ENCODE measurements at places on chromosomes 4 and X. TPM values are rescaled to one million over a fixed set of nuclear protein-coding genes. Genes with fewer than 3 reads are reported as not detected.
A peak's percentile ranks its signal among the peaks of the same experiment; 100 is the strongest.

The RNF128 gene
- total RNA-seq = not detected

The CLNK gene
- total RNA-seq = not detected

DNA sequence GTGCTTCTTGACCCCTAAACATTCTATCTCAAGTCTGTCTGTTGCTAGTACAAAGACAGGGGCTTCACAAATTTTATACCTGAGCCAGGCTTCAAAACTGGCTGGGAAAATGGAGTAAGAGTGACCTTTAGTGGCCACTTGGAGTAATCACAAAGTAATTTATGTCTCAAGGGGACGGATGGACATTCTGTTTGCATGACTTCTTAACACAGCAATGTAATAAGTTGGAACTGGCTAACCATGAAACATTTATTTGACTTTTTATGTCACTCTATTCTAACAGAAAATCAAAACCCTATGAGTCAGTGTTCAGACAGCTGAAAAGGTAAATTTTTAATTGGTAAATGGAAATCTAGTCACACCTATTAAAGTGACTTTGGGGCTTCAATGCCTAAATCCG, 600.6 kb downstream of the ANKRD50 start:
- DNase-seq = no peak

DNA sequence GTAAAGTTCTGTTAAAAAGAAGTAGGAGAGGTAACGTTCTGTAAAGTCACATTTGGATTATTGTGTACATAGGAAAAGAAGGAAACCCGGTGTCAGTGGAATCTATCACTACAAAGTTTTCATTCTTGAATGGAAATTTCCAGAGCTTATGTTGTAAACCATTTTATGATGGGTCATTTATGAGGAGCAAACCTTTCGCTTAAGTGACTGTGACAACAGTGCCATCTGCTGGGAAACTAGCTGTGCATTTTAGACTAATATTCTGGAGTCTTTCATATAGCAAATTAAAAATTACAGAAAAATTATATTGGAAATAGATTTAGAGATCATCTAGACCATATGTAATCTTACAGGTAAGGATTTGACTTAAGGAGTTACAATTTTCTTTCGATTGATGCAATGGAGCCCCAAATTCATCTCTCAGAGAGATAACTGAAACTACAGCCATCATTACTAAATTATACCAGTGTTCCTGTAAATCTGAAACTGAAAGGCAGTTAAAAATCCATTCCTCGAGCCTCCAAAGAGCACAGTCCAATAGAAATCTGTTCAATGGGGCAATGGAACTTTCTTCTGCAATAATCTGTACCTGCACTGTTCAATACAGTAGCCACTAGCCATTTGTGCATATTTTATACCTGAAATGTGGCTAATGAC, 26.9 kb downstream of the ASB9 start:
- DNase-seq = peak; percentile 36

DNA sequence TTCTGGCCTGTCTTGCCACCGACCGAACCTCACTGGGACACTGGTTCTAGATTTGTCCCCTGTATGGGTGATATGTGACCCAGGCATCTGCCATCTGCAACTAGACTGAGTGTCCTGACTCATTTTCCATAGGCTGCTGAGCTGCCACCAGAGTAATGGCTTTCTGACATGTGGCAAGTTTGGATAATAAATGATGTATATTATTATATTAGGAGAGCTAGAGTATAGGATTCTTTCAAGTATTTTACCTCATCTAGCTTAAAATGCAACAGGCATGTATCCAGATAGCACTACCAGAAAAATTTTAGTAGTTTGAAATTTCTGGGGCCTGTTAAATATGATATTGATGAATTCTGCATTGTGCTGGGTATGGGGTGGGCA, 15.8 kb upstream of the PGRMC2 start:
- DNase-seq = no peak

The CCKAR gene
- not detected for total RNA-seq

The WWC2 gene
- total RNA-seq = 3.6 TPM

The CMC4 gene
- 7.2 TPM for total RNA-seq

The CHIC1 gene
- 3.6 TPM for total RNA-seq

GRCh38 chr4:15868111-15868510, 70.4 kb downstream of the FGFBP1 start:
- DNase-seq = peak; percentile 28

GRCh38 chrX:20967725-20968124, 406.5 kb upstream of the CNKSR2 start:
- DNase-seq = no peak

DNA sequence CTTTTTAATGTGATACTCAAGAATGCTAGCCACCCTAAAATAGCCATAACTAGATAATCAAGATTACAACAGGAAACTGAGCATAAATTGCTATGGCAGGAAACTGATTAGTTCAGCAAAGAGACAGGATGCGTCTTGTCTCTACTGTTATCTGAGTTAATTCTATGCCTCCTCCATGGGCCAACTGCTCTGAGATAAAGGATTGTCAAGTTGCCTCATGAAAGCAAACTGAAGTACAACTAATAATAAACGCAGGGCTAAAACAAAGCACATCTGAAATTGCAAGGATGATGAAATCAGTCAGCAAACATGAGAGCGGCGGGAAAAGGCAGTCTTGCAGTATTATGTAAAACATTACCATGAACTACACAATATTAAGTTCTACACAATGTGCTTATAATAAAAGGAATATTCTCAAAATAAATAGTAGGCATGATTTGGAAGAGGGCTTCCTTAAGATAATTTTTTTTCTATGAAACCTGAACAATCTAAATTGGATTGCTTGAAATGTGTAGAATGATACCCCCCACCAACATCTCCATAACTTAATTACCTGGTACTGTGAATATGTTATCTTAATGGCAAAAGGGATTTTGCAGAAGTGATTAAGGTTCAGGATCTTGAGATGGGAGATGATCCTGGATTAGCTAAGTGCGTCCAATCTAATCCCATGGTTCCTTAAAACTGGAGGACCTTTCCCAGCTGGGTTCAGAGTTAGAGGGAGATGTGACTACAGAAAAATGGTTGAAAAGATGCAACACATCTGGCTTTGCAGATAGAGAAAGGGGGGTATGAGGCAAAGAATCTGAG, 65.9 kb downstream of the ANTXR2 start:
- peak; percentile 32 for DNase-seq

DNA sequence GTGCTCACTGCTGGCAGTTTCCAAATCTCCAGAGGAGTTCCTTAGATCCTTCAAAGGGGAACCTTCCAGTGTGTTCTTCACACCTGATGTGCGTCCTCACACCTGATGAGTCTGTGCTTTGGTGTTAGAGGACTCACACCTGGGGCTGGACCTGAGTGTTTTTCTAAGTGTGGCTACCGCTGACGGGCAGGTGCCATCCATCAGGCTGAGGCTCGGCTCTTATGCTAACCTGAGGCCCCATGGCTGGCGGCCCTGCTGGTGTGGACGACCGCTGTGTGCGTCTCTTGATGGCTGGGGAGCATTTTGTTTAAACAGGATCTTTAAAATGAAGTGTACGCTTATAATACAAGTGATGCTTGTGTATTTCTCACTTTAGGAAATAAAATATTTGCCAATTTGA, 28.4 kb downstream of the PCGF3 start:
- DNase-seq = no peak

The IL3RA gene
- 1.2 TPM for total RNA-seq

- no peak for DNase-seq
These were observed 200.6 kb upstream of the RBPJ start for GRCh38 chr4:26120098-26120825.

The DDIT4L gene
- 0.34 TPM for total RNA-seq

DNA sequence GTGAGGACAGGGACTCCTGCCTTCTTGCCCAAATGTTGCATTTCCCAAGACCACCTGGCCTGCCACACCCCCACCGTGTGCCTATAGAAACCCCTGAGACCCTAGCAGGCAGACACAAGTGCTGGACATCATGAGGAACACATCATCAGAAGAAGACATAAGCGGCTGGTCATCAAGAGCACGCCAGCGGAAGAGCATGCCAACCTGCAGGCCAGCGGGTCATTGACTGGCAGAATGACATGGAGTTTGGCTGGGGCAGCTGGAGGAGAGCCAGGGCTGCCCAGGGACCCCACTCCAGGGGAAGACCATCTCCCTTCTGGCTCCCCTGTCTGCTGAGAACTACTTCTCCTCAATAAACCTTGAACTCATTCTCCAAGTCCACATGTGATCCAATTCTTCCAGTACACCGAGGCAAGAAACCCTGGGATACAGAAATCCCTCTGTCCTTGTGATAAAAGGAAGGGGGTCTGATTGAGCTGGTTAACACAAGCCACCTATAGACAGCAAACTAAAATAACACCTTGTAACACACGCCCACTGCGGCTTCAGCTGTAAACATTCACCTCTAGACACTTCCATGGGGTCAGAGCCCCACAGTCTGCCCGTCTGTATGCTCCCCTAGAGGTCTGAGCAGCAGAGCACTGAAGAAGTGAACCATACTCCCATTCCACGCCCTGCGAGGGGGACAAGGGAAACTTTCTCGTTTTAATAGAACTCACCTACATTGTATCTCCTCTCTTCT, 164.8 kb upstream of the EMCN start:
- DNase-seq = no peak

GRCh38 chr4:52704661-52705060, 45.6 kb upstream of the USP46 start:
- DNase-seq = no peak

The CXCR3 gene
- total RNA-seq = 28.5 TPM

DNA sequence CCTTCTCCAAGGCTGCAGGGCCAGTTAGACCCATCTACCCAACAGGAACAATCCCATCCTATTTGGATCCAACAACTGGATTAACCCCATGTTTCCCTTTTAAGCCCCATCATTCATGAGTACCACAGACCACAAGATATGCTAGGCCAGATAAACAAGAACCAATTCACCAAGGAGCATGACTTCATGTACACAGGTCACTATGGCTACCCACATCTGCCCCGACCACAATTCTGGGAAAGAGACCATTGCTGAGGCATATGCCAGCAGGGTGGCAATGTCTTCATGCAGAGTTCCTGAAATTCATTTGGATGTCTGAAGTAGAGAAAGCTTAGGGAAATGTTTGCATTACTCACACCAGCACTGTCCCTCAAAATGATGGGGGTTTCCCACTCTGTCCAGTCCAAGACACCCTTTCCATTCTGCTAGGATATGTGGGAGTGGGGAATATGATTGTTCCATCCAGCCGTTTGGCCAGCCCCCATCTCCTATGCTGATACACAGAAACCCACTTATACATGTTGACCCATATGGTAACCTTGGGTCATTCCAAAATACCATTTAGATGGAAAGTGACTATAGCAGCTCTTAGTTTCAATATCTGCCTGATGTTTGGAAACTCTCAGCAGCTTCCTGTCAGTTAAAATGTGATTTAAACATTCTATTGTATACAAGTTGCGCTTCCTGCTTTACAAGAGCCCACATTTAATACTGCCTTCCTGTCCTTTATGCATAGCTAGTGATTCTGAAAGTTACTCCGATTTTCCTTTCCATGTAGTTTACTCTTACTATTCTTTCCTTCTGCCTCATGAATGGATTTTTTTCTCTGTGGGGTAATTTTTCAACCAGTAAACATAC, 129.0 kb downstream of the AMMECR1 start:
- DNase-seq = no peak

The UGT2A1 gene
- total RNA-seq = not detected

- DNase-seq = no peak
These were observed 82.5 kb downstream of the WFS1 start for GRCh38 chr4:6352031-6352692.

The NLGN3 gene
- 0.58 TPM for total RNA-seq

DNA sequence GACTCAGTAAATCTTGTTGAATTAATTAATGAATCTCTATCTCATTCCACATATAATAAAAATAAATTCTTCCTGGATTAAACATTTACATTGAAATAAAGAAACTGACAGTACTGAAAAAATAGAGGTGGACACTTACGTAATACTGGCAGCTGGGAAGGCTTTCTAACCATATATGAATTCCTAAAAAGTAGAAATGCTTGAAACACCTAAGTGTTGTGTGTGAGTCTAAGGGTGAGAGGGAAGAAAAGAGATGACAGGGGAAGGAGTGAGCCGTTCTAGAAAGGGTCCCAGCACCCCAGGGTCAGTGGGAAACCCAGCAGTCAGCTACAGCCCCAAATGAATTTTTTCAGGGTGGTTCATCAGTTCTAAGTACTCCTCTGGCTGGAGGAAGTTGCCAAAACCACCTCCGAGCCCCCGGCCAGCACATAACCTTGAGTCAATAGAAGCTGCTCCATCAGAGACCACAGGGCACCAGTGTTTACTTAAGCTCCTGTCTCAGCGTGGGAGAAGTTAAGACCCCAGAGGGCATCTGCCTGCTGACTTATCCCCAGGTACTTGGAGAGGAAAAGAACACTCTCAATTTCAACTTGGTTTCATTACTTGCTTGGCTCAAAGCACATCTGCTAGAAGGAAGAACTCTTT, 18.3 kb downstream of the GAB3 start:
- peak; percentile 20 for DNase-seq

The STOX2 gene
- total RNA-seq = not detected

GRCh38 chr4:7512428-7512827, 77.7 kb upstream of the PSAPL1 start:
- no peak for DNase-seq

DNA sequence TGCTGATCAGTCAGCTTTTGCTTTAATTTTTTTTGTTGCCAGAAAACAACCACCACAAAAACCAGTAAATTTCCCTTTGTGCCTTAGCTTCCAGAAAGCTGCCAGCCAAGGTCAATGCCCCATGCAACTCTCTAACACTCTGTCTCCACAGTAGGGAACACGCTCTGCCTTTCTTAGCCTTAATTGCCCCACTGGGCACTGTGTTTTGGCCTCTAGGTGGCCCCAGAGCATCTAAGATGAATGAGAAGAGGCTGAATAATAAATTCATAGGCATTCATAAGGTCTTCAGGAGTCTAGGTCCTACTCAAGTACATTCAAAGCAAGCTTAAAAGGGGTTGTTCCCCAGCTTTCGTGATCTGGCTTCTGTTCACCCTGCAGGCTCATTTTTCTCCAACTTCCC, 57.7 kb upstream of the PASD1 start:
- peak; percentile 9 for DNase-seq

The TFE3 gene
- 29.1 TPM for total RNA-seq

DNA sequence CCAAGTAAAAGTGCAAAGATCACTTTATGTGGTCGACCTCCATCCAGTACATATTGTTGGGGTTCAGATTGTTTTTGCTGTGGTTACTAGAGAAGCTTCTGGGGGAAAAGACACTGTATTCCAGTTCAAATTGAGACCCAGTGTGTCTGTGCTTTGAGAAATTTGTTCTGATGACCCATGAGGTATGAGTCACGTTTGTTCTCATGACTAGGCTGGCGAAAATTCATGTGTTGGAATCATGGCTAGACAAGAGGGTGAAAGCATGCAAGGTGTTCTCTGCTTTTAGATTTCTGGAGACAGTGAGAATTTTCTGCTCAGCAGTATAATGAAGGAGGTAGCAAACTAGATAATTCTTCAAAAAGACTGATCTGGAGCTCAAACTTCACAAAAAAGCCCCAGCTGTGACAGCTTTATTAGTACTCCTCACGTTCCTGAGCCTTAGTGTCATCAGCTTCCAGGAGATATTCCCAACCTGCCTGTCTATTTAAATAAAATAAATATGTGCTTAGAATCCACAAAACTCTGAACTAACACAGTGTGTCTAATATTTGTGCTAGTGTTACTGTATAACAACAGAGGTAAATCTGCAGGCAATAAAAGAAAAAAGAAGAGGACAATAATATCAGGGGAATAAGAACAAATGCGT, 24.4 kb upstream of the FAM47B start:
- DNase-seq = no peak
